BE2C (cell line): ENCODE measurements at places on chromosomes 4 and X.

DNA sequence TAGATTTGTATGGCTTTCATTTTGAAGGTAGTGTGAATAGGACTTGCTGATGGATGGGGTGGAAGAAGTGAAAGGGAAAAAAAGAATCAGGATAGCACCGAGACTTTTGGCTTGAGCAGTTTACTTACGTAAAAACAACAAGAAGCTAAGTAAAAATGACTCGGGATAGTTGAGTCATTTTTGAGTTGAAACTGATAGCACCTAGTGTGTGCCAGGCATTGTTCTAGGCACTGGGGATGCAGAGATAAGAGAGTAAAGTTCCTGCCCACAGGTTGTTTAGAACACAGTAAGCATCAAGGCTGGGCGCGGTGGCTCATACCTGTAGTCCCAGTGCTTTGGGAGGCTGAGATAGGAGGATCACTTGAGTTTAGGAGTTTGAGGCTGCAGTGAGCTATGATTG is 34.7 kb downstream of the ADD1 start:
- no peak for DNase-seq

DNA sequence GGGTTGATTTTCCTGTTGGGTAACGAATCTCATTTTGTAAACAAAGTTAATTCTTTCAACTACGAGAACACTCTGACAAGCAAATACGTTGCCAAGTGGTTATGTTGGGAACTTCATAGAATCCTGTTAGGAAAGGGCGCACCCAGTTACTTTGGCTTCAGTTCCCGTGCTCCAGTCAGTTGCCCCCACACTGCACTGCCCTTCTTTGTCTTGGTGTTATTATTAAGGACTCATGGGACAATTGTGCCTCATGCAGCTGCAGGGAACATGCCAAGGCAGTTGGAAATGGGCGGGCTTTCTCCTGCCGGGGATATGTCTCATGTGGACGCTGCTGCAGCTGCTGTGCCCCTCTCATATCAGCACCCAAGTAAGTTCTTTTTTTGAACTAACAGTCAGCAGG is 28.9 kb downstream of the OFD1 start:
- no peak for DNase-seq

DNA sequence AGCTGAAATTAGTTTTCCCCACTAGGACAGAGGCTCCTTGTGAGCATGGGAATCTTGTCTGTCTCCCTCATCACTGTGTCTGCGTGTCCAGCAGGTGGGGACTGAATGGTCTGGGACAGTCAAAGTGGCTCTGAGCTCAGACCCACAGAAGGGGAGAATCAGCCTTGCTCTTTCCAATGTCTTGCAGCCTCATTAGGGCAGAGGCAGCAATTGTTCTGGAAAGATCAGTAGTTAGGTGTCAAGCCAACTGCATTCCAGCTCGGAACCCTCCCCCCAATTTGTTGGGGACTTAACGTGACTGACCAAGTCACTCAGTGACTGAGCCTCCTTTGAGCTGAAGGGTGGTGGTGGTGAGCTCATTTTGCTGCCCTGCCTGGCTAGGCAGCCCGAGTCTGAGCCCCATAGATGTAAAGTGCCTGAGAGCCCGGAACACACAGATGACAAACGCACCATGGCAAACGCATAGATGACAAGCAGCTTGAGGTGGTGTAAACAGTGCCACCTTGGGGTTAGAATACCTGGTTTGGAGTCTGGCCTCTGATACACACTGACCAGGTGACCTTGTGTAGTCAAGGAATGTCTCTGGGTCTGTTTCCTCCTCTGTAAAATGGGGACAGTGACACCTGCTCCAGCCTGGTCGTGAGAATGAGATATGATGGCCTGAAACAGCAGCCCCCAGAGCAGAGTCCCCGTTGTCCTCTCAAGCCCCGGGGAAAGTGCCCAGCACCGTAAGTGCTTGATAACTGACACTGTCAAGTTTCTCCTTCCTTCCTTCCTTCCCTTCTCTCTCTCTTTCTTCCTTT is 2.7 kb upstream of the SORCS2 start:
- peak; percentile 4 for DNase-seq

DNA sequence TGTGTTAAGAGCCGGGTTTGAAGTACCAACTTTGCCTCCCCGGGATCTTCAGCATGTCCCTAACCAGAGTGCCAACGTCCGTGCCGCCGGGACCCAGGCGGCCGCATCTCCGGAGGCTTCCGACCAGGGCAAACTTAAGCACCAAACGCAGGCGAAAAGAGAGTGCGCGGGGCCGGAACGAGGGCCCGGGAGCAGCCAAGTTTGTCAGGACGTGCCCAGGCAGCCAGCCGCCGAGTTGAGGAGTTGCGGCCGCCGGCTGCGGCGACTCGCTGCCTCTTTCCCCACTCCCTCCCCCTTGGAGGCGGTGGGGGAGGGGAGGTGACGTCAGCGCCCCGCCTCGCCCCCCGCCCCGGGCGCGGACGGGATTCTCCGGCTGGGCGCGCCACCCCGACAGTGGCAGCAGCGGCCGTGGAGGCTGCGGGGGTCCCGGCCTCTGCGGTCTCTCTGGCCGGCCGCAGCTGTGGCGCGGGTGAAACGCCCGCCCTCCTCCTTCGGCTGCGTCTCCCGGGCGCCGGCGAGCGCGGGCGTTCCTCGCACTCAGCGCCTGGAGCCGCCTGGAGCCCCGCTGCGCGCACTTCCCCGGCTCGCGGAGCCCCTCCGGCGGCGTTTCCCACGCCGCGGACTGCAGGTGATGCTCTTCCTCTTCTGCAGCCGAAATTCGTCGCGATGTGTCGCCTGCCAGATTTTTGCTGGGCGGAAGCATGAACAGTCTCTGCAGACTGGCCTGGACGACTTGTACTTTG is 2.9 kb upstream of the FAT1 start:
- DNase-seq = peak; percentile 48

GRCh38 chr4:59728496-59728895 is 1471.6 kb upstream of the ADGRL3 start:
- DNase-seq = no peak

- no peak for DNase-seq
Measured at GRCh38 chr4:164204434-164204833, 549.5 kb upstream of the SMIM31 start.

DNA sequence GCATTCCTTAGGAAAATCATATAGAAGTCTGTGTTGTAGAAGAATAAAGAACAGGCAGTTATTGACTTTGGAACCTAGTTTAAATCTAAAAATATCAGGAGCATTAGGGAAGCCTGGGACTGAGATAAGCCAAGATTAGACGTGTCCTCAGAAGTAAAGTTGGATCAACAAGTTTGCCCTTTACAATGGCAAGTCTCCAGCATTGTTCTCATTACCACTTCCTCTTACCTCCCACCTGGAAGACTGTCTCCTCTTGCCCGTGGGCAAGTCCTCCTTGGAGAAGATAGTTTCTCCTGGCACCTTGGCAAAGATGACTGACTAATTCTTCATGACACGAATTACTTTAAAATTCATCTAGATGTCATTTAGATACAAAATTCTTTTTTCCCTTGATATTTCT is 37.8 kb downstream of the CNKSR2 start:
- no peak for DNase-seq

DNA sequence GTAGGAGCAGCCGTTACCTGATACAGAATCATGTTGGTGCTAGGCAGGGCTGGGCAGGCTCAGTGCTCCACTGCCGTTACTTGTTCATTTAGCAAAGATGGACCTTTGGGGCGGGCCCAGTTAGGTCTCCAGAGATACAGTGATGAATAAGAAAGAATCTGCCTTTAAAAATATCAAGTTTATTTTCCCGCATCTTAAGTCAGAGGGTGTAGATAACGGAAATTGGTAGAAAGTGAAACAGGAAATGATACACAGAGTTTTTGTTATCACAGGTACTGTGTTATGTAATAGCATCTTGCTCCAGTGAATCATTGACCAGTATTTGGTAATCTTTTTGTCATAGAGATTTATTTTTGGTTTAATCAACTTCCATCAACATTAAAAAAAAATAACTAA is 5.5 kb downstream of the TMEM131L start:
- DNase-seq = no peak

DNA sequence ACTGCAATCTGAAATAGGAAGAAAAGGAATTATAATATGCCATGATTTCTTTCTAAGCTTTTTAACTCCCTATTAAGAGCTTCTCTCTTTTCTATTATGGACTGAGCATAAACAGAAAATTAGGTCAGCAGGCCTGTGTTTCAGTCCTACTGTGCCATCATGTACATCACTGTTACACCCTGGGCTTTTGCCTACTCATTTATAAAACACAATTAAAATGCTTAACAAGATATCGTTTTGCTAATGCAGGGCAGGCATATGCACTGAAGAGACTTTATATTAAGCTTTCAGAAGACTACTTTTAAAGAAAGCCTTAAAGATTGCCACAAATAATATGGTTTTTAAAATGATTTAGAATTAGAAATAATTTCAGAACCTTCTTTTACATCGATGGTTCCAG is 828 bp upstream of the BBS12 start:
- no peak for DNase-seq

DNA sequence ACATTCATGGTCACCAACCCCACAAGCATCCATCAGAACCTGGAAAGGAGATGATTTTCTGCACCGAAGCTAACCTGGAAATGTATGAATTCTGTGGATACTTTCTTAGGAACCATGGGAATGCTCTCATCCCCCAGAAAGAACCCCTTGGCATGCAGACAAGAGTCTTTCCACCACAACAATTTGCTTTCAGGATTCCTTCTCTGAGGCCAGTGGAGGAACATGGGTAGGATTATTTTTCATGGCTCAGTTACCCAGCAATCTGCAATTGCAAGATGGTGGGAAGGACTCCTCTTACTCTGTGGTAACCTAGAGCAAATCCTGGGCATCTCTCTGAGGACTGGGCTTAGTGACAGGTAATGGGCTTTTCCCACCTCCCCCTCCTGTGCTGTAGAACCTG is 131.9 kb upstream of the MSX1 start:
- DNase-seq = no peak

GRCh38 chrX:72180539-72180938 is 1.0 kb upstream of the PIN4 start:
- no peak for DNase-seq
